Foreskin fibroblast (primary cell): ENCODE measurements at places on chromosomes 2 and 18.

DNA sequence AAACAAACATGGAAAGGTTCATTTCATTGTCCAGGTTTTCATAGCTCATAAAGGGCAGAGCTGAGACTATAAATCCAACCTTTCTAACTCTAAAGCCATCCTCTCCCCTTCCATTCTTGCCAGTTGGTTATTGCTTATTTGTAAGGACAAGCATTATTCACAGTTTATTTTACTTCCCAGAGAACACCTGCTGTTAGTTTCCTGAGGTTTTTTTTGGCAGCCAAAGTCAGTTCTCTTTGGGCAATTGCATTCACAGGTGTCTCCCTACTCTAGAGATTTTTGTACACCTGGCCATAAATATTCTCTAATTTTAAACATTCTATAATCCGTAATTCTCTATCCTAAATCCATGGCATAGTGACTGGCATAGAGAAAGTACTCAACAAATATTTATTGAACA is 87.3 kb upstream of the SPHKAP start:
- no peak for DNase-seq

DNA sequence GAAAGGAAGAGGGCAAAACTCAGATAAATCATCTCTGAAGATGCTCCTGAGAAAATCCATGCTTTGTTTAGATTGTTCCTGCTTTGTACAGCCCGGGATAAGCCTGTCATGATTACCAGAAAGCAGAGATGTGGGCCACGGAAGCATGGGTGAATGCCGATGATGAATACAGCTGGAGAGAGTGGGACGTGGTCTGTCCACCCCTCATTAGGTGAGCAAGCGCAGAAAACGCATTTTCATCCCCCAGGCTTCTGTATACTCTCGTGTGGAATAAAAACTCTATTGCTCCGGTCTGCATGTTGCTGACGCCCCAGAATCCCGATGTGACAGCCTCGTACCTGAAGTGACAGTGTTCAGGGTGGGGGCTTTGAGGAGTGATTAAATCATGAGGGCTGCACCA is 52.0 kb upstream of the SALL3 start:
- no peak for DNase-seq

GRCh38 chr2:31413862-31414550 is 536 bp downstream of the XDH start:
- DNase-seq, result no peak

DNA sequence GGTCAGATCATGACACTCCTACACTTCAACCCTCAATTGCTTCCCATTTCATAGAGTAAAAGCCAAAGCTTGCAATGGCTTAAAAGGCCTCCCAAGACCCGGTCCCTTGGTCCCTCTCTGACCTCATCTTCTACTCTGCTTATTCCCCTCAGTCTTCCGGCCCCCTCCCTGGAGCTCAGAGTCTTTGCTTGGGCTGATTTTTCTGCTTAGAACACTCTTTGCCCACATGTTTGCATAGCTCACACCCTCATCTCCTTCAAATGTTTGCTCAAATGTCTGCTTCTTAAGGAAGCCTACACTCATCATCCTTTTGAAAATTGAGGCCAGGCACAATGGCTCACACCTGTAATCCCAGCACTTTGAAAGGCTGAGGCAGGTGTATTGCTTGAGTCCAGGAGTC is 65.6 kb upstream of the CAPN13 start:
- DNase-seq, result no peak

DNA sequence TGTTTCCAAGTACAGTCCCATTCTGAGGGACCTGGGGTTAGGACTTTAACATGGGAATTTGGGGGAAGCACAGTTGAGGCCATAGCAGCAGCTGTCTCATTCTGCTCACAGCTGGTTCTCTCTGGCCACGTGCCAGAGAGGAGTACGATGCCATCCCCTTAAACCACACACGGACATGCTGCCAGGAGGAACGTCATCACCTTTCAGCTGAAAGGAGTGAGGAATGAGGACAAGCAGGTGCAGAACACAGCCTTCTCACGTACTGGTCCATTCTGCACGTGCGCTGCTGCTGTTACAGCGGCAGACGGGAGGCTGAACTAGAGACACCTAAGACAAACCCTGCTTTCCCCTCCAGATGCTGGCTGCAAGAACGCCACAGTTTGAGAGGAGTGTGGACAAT is 33.5 kb downstream of the ODC1 start:
- DNase-seq, result no peak

- DNase-seq, result peak; percentile 38
Observed at GRCh38 chr2:25309402-25309801, 32.3 kb downstream of the DNMT3A start.

DNA sequence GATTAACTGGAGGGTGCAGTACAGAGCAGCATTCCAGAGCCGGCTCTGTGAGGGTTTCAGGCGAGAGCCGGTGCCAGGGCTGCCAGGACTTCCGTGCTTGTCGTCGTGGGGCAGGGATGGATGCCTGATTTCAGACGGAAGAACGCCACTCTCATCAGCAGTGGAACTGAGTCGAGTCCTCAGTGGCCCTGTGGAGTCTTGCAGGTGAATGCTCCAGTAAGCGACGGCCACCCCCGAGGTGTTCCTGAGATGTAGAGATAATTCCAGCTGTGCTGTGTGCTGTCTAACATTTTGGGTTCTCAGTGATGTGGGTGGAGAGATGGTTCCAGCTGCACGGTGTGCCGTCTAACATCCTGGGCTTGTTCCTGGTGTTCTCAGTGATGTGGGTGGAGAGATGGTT is 103.1 kb upstream of the ALKAL2 start:
- no peak for DNase-seq

DNA sequence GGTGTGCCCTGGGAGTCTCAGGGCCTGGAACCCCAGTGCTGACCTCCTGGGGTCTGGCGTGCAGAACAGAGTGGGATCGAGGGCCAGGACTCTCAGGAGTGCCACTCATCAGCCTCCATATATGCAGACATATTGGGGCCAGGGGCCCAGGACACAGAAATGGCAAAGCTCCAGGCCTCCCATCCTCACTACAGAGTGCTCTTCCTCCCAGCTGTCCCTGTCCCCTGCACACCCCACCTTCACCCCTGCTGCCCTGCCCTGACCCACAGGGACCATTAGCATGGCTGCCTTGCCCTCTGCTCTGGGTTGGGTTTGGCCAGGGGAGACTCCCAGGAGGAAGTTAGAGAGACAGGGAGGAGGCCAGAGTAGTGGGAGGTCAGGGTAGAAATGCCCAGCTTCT is 2.8 kb downstream of the TEX51 start:
- DNase-seq, result no peak

- no peak for DNase-seq
Observed at GRCh38 chr2:129565551-129566109, 413.8 kb upstream of the RAB6C start.

DNA sequence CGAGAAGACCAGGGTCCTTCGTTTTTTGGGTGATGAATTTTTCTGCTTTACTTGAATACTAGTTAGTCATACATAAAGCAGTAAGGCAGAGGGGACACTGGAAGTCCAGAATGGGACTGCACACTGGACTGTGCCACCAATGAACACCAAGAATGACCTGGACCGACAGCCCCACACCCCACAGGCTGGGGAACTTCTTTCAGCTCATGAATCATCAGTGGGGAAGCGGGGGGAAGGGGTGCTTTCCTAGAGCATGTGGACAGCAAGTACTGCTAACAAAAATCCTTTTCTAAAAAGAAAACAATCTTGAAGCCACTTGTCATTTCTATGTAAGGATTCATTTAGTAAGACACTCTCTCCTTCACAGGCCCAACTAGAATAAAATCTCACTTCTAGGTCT is 86.0 kb downstream of the DTNB start:
- DNase-seq, result peak; percentile 85

GRCh38 chr2:173002751-173003541 is 72.7 kb upstream of the MAP3K20 start:
- DNase-seq, result no peak

DNA sequence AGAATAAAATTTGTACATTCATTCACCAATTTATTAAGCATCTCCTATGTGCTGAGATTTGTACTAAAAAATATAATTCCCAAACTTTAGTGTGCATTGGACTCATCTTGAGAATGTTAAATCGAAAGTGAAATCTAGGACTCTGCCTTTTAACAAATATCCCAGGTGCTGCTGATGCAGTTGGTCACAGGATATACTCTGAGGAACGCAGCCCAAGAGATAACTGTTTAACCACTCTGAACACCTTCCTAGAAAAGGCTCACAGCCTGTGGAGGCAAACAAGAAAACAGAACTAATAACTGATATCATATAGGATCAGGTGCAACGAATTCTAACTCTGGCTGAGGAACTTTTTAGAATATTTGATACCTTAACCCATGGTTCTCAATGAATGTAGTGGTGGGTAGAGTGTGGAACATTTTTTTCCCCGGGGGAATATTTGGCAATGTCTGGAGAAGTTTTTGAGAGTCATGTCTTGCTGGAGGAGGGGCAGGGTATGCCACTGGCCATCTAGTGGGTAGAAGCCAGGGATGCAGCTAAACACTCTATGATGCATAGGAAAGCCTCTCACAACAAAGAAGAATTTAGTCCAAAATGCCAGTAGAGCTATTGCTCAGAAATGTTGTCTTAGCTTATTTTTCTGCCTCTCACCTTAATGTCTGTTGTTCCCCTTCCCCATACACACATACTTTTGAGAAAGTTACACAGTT is 96.5 kb downstream of the EHBP1 start:
- DNase-seq, result no peak

- peak; percentile 90 for DNase-seq
Observed at GRCh38 chr2:121790276-121790956, 35.0 kb downstream of the TSN start.

- no peak for DNase-seq
Observed at GRCh38 chr2:65165558-65165957, 35.7 kb upstream of the RAB1A start.

DNA sequence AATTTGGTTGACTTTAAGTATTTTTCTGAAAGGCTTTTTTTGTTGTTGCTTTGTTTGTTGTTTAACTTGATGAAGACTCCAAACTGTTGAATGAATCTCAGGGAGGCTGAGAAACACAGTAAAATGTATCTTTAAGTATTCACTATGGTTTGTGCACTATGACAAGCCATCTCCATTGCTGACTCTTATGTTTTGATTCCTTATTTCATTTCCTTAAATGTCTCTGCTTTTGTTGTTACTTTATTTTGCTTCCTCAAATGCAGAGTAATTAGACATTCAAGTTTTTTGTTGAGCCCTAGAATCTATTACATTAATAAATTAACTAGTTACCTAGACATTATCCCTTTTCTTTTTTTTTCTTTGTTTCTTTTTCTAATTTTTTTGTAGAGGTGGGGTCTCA is 46.3 kb upstream of the SLC39A10 start:
- DNase-seq, result no peak

- no peak for DNase-seq
Observed at GRCh38 chr2:75545387-75545786, 15.4 kb downstream of the EVA1A start.

- DNase-seq, result no peak
Observed at GRCh38 chr2:195047955-195048354, 609.1 kb upstream of the SLC39A10 start.

- no peak for DNase-seq
Observed at GRCh38 chr2:23597687-23598086, 212.7 kb downstream of the KLHL29 start.

DNA sequence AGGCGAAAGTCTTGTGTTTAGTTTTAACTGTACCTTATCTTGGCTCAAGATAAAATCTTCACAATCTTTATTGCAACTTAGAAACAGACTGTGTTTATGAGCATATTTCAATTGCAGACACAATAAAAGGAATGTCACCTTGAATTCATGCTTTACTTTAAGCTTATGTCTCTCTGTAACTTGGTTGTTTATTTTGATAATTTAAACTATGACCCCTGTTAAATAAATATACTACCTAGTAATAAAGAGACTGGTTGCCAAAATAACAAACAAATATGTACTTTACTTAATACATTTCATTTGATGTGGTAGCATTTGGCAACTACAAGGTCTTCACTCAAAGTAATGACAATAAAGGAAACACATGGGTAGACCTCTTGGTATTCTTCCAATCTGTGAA is 202.6 kb downstream of the KCNJ3 start:
- no peak for DNase-seq

GRCh38 chr2:240896871-240897692 is 1.1 kb upstream of the MAB21L4 start:
- DNase-seq, result no peak

GRCh38 chr2:112110966-112111365 is 27.2 kb upstream of the FBLN7 start:
- DNase-seq, result no peak

GRCh38 chr18:26414901-26415440 is 133.4 kb downstream of the KCTD1 start:
- DNase-seq, result no peak

DNA sequence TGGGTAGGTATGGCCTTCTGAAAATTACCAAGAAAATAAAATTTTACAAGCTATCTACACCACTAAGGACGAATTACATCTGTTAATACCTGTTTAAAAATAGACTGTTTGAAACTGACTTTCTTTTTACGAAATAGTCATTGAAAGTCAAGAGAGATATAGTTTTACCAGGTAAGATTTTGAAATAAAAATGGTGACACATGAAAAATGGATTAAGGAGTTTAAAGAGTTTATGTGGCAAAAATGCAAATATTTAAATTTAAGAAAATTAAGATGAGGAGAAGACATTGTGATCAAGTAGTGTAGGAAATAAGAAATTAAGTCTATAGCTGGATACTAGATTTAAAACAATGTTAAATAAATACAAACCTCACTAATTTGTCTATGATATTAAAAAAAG is 271.5 kb downstream of the TRIB2 start:
- DNase-seq, result no peak

GRCh38 chr2:52639692-52640091 is 1127.9 kb upstream of the CHAC2 start:
- no peak for DNase-seq

- DNase-seq, result no peak
Observed at GRCh38 chr18:12821408-12821807, 62.6 kb downstream of the PTPN2 start.

DNA sequence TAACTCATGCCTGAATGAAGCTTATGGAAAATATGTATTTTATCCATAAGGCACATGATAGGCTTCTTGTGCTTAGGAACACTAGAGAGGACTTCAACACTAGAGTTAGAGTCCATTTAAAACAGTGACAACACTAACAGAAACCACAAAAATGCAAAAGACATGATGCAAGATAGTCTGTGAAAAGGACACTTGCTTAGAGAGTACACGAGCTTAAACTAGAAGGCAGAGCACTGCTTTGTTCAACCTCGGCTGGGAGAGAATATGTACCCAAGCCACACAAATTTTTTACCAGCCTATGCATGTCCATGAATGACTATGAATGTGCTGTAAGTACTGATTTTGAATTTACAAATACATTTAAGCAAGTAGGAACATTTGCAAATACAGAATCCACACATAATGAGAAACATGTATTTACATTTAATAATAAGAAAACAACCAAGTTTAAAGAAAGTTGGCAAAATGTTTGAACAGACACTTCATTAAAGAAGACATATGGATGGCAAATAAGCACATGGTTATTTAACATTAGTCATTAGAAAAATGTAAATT is 130.6 kb downstream of the SPOPL start:
- peak; percentile 2 for DNase-seq
